Stimulated activated CD4-positive, alpha-beta T cell treated with anti-CD3 and anti-CD28 coated beads, TNF-alpha, amount 100 ng/mL, for 1 hour (primary cell): ENCODE measurements at places on chromosomes 2 and 18.

GRCh38 chr2:228355897-228356296 is 174.4 kb upstream of the SPHKAP start:
- DNase-seq, result no peak

DNA sequence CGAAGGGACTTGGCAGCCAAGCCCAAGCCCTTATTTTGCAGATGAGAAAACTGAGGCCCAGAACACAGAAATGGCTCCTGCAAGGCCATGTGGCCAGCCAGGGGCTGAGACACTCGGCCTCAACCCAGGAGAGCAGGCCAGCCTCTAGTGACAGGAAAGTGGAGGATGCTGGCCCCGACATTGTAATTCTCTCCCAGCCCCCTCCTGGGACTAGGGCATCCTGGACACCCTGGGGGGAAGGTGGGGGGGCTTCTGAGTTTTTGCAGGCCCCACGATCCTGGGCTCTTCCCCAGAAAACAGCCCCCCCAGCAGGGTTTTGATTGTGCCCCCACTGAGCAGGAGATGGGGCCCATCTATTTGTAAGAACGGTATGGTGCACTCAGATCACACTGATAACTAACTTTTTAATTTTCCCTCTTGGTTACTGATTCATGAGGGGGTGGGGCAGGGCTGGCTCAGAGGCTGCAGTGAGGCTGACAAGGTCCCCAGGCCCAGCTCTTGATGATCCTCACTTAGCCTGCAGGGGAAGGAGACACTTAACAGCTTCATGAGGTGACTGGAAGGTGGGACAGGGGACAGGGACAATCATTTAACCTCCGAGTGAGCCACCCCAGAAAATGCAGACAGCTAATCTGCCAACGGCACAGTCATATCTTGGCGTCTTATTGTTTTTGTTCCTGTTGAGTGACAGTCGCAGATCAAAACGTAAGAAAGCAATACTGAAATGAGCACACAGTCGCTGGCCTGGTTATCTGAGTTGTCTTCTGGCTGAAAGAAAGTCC is 18.9 kb downstream of the SMAD7 start:
- no peak for DNase-seq

DNA sequence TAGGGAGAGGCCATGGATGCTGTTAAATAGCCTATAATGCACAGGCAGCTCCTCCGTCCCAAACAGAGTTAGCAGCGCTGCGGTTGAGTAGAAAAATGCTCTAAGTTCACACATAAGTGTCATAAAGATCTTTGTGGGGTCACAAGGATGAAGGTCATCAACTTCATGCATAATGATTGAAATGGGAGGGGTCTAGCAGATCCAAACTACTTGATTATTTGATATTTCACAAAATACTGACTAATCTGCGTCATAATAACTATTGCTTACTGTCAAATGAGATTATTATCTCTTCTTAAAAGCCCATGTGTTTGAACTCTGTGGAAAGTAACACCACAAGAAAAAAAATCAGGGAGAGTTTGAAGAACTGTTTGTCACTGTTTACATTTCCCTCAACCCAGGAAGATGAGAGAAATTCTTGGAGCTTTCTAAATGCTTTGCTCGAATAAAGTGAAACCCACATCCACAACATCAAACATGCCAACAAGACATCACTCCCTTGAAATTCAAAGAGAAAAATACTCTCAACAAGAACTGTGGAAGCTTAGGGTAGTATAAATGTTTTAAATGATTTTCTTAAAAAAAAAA is 50.5 kb upstream of the CREB1 start:
- no peak for DNase-seq

- DNase-seq, result no peak
Observed at GRCh38 chr18:58148954-58149471, 105.0 kb downstream of the NEDD4L start.

GRCh38 chr2:18934886-18935285 is 345.5 kb upstream of the NT5C1B start:
- DNase-seq, result no peak

DNA sequence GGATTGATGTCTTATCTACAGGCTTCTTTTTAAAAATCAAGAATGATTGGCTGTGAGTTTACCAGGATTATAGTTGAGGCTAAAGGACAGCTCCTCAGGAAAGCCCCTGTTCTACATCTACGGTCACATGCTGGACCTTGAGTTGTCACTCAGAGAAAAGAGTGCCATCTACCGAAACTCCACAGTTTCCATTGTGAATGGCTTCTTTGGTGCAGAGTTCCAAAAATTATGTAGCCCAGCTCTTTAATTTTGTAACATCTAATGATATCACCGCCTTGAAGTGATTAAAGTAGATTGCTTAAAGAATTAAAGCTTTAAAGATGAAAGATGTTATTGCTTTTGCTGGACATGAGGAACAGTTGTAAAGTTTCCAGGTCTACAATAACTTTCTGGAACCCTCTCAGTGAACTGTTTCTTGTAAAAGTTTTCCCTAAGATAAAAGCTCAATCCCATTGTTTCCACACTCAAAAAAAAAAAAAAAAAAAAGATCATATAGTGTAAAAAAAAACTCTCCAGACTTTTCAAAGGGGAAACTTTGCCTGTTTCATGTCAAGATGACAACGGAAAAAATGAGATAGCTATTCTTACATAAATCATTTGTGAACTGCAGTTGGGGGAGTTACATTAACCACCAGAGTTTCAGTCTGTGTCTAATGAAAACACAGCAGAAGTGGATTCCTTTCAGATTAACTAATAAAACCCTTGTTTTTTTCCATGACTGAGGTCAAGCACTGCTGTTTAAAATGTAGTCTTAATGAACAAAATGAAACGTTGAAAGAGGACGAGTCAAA is 4.3 kb downstream of the COL3A1 start:
- no peak for DNase-seq

- no peak for DNase-seq
Observed at GRCh38 chr18:13216092-13216582, 2.4 kb upstream of the LDLRAD4 start.

DNA sequence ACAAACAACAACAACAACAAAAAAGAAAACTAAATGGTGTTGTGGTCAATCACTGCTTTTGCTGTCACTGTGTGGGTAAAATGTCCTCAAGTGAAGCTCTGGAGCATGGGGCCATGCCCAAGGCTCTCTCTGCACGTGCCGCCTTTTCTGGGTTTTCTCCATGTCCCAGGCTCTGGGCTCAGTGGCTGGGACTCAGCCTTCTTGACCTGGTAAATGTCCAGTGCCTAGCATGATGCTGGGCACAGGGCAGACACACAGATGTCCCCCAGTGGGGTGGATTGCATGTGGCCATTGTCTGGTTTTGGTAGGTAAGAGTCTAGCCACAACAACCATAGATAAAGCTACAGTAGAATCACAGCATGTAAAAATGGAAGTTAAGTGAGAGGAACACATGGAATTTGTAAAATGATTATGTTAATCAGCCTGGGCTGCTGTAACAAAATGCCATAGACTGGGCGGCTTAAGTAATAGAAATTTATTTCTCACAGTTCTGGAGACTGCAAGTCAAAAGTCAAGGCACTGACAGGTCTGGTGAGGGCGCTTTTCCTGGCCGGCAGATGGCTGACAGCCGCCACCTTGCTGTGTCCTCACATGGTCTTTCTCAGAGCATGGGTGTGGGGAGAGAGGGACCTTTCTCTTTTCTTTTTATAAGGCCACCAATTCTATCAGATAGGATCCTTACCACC is 174.4 kb downstream of the ACOXL start:
- no peak for DNase-seq

GRCh38 chr2:170122883-170123547 is 54.9 kb upstream of the MYO3B start:
- no peak for DNase-seq

DNA sequence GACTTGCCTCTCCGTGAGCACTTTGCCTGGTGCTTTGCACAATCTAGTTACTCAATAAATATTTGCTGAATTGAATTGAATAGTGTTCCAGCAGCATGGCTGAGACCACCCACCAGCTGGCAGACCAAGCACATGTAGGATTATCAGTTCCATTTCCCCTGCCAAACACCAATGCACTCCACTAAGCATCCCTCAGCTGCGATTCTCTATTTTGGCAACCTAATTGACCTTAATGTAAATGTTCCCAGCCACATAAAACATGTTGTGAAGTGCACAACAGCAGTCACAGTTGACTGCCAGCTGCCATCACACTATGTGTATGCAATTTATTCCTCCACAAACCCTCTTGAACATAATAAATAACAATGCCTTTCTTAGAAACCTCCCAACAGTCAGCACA is 1879.4 kb upstream of the PIK3C3 start:
- no peak for DNase-seq

GRCh38 chr18:64142904-64143303 is 6.0 kb downstream of the LINC00305 start:
- DNase-seq, result no peak

DNA sequence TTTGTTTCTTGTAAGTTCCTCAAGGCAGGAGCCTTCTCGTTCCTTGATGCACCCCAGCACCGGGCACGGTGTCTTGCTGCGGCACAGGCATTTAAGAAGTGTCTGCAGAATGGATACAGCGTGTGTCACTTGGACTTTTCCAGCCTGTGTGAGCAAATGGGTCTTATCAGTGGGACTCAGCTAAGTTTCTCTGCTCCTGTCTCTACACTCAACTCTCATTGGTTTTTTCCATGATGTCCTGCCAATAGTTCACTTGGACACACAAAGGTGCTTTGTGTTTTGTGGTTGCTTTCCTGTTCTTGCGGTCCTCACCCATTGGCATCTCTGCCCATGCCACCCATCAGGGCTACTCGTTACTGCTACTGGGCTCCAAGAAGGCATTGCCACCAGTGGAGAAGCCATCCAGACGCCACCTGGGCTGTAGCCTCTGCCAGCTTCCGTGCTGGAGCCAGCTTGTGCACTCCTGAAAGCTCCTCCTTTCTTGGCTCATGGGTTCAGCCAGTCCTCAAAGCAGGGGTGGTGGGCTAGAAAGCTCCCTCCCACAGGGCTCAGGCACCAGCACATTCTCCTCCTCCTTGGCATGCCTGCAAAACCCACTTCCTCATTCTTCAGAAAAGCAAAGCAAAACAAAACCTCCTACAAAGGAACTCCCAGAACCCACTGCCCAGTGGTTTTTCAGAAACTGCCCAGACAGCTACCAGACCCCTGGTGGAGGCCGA is 41.4 kb downstream of the IL1R2 start:
- no peak for DNase-seq

GRCh38 chr18:53114441-53114840 is 774.4 kb downstream of the DCC start:
- DNase-seq, result no peak

GRCh38 chr18:24658302-24658701 is 197.9 kb downstream of the HRH4 start:
- no peak for DNase-seq

DNA sequence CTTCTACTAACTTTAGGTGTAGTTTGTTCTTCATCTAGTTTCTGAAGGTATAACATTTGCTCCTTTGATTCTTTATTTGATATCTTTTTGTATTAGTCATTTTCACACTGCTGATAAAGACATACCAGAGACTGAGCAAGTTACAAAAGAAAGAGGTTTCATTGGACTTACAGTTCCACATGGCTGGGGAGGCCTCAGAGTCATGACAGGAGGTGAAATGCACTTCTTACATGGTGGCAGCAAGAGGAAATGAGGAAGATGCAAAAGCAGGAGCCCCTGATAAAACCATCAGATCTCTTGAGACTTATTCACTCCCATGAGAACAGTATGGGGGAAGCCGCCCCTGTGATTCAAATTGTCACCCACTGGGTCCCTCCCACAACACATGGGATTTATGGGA is 544.4 kb upstream of the DSEL start:
- DNase-seq, result no peak
